Esophagus muscularis mucosa (tissue), 4 donors: ENCODE measurements at places on chromosomes 3 and 15. TPM values are rescaled to one million over a fixed set of nuclear protein-coding genes. Genes with fewer than 3 reads are reported as not detected.

DNA sequence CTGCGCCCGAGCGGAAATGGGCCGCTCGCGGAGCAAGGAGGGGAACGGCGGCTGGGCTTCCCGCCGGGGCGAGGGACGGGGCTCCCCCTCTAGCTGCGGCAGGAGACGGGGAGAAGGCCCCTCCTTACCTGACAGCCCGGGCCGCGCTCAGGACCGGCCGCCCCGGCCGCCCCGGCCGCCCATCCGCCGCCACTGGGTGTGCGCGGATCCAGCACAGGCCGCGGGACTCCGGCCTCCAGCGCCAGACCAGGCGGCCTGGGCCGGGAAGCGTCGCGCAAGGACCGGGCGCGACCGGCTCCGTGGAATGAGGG is 296 bp downstream of the TPRA1 start:
- DNase-seq = no peak

DNA sequence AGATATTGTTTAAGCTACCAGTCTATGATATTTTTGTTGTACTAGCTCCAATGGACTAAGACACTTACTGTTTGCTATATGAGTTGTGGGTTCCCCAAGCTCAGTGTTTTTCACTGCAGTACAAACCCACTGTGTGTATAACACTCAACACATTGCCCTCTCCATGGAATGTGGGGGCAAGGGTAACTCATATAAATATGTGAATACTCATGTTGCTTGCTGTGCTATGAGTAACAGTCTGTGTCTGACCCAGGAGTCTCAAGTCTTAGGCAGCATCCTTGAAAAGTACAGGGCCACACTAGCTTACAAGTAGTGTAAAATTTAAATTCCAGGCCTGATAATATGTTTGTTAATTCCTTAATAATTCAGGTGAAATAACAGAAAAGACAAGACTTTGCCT is 22.5 kb upstream of the CNTN3 start:
- no peak for DNase-seq

DNA sequence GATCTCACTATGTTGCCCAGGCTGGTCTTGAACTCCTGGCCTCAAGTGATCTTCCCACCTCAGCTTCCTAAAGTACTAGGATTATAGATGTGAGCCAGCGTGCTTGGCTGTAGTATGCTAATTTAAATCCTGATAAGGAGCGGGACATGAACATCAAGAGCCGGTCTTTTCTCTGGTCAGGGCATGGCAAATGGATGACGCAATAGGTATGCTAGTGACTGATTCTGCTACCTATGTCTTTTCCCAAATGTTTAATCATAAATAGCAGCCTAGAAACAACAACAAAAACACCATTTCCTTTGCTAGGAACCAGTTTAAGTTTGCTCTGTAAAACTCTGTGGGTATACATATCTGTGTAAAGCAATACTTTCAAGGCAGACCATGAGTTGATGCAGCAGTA is 64.7 kb downstream of the STARD9 start:
- no peak for DNase-seq

The CHRD gene
- 17.4 TPM for total RNA-seq

The KBTBD12 gene
- 5.0 TPM for total RNA-seq

DNA sequence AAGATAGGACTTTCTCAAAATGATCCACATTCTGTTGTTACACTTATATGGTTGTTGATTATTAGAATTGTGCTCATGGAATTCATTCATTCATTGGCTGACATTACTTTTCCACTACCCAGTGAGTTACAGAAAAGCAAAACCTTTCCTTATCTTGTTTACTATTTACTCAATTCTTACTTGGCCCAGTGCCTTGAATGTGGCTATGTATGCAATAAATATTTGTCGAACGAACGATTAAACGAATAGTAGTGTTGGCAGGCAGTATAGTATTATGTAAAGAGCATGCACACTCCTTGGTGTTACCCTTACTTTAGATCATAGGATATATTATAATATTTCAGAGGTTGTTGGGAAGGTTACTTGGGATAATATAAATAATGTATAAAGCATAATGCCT is 31.0 kb downstream of the CTDSPL2 start:
- no peak for DNase-seq

The CAPN7 gene
- total RNA-seq = 49.4 TPM

The IGSF11 gene
- total RNA-seq = 7.0 TPM

DNA sequence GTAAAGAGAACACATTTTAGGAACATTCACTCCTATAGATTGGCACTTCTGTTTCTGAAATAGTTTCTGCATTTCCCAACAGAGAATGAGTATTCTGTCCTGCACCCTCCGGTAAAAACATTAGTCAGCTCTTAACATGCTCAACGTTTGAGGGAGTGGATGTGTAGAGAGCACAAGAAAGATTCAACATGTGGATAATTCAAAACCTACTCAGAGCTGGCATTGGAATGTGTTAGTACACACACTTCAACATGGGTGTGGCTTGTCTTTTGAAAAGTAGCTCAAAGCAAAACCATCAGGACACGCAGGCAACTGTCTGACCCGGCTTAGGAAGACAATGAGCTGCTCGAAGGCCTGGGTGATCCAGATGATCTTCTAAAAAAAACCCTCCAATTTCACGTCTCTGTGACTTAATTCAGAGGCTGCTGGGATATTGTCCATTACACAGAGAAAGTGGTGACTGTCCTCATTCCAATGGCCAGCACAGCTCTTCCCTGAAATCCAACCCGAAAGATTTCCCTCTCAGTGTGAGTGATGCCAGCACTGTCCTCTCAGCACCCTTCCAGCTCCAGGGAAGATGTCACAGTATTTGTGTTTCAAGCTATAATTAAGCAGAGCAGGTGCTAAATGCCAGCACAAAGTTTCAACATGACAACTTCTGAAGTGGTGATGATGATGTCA is 18.1 kb downstream of the FBN1 start:
- no peak for DNase-seq
